Right renal pelvis (tissue), 4 donors: ENCODE measurements at places on chromosomes 3 and 15. TPM values are rescaled to one million over a fixed set of nuclear protein-coding genes. Genes with fewer than 3 reads are reported as not detected.

Gene AHSG
- polyA plus RNA-seq = 0.72 TPM

DNA sequence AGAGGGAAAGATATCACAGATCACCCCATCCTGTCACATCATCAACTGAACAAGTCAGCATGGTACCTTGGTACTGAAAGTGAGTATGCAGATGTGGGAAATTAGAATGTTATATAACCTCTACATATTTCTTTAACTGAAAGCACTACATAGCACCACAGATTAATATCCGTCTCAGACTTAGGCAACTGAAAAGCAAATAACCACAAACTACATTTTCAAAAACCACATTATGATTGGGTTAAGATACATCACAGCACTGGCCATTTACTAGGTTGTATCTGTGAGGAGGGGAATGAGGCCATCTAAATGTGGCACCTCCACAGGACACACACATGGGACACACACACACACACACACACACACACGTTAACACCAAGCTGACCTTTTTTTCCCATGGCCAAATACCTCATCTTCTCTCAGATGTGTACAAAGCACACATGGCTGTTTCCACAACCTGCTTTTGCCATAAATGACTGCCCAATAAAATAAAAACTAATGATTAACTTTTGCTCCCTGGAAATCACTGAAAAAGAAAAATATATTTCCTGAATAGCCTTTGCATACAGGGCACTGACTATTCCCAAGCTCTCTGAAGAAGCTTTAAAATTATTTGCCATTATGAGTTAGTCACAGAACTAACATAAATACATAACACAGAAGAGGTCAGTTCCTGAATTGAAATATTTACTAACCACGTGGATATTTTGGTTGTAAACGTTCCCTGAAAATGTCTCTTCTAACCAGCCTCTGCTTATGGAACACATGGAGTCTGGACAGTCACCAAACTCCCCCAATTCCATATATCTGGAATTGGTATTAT, 60.1 kb downstream of the SUMF1 start:
- DNase-seq = no peak

DNA sequence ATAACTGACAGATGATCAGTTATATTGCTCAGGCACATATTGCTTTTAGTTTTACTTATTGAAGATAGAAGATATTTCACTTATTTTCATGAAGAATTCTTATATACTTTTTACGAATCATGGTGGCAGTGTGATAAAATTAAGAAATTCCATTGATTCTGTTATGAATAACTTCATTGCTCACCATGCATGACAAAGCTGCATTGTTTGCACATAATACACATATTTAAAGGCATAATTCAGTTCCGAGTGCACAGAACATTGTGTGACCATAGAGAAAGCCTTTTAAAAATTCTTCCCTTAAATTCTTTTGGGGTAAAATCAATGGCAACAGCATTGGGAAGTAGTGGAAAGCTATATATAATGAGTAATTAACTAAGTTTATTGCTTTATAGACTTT, 82.5 kb upstream of the NAALADL2 start:
- no peak for DNase-seq

- no peak for DNase-seq
Observed at GRCh38 chr3:151796105-151796680, 17.7 kb upstream of the AADAC start.

Gene USP50
- polyA plus RNA-seq = 1.3 TPM

DNA sequence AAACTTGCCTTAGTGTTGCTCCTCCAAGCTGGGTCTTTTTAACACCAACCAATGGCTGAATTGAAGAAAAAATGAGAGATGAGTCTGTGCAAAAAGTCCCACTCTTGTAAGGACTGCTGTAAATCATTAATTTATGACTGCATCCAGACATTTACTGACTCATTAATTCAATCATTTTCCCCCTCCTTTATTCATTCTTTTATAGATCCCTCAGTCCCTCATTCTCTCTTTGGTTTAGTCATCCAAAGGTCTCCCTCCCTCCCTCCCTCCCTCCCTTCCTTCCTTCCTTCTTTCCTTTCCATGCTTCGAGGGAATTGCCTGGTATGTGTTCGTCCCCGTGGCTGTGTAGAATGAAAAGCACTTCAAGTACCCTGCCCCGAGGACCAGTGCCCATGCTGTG, 35.3 kb upstream of the MRPS22 start:
- DNase-seq = no peak

Gene TTBK2
- polyA plus RNA-seq = 8.8 TPM

GRCh38 chr3:53216723-53217122, 39.1 kb downstream of the TKT start:
- DNase-seq = no peak

- DNase-seq = no peak
Observed at GRCh38 chr3:107416886-107417285, 39.6 kb downstream of the CCDC54 start.

- no peak for DNase-seq
Observed at GRCh38 chr3:49012441-49013017, 5.3 kb downstream of the WDR6 start.

Gene KNSTRN
- 29.5 TPM for polyA plus RNA-seq

Gene DUOX1
- 2.4 TPM for polyA plus RNA-seq

- no peak for DNase-seq
Observed at GRCh38 chr3:135851201-135852081, 114.1 kb upstream of the PPP2R3A start.

GRCh38 chr15:100653608-100654007, 51.2 kb downstream of the ASB7 start:
- DNase-seq = no peak

Gene LACTB
- polyA plus RNA-seq = 22.6 TPM

Gene FBXO40
- 0.01 TPM for polyA plus RNA-seq
